ENCODE measurements at places on chromosomes 7 and 10.

GRCh38 chr10:125555743-125556142, 127.2 kb downstream of the TEX36 start:
- DNase-seq = peak; percentile 66

- DNase-seq = no peak
These were observed 151.5 kb upstream of the TARP start for GRCh38 chr7:38424750-38425463.

DNA sequence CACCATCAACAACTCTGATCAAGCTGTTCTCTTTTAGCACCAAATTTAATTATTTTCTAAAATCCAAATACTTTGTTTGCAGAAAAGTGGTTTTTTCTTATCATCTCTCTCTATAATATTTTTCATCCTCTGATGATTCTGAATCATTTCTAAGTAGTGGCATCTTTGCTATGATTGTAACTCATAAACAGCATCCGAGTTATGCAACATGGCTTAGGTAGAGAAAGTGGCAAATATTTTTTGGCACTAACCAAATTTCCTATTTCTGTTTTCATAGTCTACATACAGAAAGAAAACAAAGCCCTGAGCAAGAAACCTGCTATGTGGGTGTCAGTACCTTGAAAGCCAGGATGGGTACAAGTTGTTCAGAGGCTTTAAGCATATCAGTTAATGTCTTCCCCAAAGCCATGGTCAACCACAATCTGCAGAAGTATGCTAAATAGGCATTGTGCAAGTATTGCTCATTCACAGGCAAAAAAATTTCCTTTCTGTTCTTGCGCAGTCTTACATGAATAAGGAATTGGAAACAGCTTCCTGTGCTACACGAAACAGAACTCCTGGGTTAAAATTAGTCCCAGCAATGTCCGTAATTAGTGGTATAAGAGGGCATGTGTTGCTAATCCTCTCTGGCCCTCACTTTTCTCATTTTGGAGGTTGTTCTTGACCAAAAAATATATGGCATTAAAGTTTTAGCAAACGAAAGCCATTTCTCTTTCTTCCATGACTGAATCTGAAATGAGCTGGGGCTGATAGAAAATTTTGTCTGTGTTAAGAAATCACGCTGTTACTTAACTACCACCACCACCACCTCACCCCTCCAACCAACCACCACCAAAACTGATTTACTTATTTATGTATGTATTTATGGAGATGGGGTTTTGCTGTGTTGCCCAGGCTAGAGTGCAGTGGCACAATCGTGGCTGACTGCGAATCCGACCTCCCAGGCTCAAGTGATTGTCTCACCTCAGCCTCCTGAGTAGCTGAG, 325.6 kb upstream of the MAGI2 start:
- no peak for DNase-seq

DNA sequence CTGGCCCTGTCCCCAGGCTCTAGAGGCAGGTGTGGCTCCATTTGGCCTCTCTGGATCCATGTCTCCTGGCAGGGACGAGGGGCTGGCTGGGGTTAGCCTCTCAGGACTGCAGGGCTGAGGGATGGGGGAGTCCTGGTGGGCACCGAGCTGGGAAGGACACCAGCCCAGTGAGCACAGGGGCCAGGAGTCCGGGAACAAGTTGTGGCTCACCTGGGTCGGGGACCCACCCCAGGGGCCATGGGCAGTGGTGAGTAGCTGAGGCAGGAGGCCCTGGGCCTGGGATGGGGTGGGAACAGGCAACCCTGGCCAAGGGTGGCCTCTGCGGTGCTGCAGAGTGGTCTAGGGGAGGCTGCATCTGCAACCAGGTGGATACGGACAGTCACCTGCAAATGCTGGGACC, 24.1 kb downstream of the ANTXRL start:
- DNase-seq = no peak

DNA sequence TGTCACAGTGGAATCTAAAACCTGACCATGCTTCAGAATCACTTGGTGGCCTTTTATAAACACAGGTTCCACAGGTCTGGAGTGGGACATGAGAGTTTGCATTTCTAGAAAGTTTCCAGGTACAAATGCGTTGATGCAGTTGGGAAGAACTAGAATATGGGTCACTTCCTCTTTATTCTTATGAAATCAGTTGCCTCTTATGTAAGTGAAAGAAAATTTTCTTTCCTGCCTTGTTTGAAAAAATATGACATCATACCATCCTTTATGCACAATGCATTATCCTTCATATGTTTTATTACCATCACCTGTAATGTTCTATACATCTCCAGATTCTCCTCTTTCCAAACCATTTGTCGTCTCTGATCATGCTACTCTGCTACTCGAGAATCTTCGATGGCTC, 44.0 kb downstream of the PLXNA4 start:
- DNase-seq = no peak

DNA sequence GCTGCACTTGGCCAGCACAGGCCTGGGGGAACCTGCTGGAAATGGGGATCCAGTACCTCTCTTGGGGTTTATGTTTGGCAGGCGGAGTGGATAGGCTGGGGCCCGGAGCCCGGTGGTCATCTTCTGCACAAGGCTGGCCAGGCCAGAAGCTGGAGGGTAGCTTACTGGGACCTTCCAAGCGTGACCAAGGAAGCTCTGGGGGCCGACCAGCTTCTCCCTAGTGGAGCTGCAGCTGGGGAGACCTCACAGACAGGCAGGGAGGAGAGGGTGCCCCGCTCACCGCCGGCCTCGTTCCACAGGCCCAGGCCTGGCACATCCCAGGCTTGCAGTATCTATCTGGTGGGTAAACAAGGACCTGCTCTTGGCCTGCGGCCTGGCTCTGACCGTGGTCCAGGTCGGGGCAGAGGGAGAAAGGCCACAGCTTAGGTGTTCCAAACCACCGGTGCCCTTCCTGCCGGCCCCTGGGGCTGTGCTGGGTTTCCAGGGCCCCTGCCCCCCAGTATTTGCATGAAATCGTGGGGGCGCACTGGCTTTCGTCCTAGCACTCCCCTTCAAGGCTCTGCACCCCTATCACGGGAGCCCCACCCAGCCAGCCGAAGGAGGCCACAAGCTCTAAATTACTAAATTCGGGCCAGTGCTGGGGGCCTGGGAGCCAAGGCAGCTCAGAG, 1.5 kb upstream of the ELFN1 start:
- DNase-seq = no peak

DNA sequence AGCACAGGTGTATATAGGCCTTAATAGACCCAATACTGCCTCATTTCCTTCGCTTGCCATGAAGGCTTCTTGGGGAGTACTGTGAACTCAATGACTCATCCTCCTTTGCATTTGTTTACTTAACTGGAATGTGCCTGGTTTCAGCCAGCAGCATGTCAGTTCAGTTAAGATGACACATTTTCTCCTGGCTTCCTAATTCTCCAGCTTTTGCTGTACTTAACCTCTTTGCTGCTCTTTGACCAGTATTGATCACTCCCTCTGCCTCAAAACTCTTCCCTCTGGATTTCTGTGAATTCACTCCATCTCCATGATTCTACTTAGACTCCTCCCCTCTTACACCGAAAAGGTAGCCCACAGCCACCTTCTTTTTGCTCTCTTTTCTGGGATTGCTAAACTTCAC, 135.7 kb downstream of the MAGI2 start:
- DNase-seq = no peak

GRCh38 chr10:1272079-1272776, 216.0 kb downstream of the WDR37 start:
- DNase-seq = no peak

DNA sequence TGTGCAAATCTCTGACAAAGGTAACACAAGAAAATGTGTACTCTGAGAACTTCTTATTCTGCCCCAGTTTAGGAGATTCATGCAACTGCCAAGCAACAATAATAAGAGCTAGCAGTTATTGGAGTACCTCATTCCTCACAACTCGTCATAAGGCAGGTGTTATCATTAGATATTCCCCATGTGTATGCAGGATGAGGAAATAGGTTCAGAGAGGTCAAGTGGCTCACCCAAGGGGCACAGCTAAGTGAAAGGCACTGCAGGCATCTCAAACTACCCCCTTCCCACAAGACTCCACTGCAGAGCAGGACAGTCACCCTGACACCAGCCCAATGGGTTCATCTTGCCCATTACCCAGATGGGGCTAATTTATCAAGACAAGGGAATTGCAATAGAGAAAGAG, 1.3 kb upstream of the GSTK1 start:
- no peak for DNase-seq
